NCI-H1694 (cell line): ENCODE measurements at places on chromosomes 7 and 10.

GRCh38 chr7:50808282-50808888 is 25.7 kb upstream of the GRB10 start:
- no peak for DNase-seq

DNA sequence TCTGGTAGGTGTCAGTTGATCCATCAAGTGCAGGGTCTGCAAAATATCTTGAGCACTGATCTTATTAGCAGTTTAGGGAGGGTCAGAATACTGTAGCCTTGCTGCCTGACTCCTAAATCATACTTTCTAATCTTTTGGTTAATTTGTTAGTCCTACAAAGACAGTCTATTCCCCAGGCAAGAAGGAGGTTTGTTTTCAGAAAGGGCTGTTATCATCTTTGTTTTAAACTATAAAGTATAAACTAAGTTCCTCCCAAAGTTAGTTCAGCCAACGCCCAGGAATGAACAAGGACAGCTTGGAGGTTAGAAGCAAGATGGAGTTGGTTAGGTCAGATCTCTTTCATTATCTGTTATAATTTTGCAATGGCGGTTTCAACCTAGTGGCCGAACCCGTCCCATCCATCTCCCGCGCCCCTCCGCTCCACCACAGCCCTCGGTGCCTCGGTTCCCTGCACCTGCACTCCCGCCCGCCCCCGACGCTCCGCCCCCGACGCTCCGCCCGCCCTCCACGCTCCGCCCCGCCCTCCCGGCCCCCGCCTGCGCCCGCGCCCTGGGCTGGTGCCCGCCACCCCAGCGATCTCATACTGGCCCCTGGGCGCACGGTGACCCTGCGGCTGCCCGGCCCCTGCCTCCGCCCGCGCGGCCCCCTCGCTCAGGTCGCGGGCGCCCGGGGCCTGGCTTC is at the start of gene ADCK2:
ADCK2 (plus strand) TSS at position 564 of the 681 bp plus-strand sequence. CDS start 386 bp downstream, outside the sequence.
- DNase-seq = peak; percentile 18

- DNase-seq = no peak
Observed at GRCh38 chr7:33591490-33591889, 313.8 kb upstream of the BMPER start.

DNA sequence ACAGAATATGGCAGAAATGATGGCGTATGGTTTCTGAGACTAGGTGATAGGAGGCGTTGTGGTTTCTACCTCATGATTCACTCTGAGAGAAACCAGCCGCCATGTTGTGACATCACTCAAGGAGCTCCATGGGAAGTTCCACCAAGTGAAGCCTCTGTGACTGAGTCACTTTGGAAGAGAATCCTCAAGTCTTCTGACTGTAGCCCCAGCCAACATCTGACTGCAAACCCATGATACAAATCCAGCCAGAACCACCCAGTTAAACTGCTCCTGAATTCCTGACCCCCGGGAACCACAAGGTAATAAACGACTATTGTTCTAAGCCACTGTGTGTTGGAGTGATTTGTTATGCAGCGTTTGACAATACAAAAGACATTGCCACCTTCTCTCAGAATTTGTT is 91.1 kb upstream of the CARD11 start:
- DNase-seq = no peak

- DNase-seq = no peak
Observed at GRCh38 chr10:132538031-132538789, 623 bp downstream of the INPP5A start.

GRCh38 chr10:45450866-45451265 is 76.8 kb downstream of the ALOX5 start:
- DNase-seq = no peak

DNA sequence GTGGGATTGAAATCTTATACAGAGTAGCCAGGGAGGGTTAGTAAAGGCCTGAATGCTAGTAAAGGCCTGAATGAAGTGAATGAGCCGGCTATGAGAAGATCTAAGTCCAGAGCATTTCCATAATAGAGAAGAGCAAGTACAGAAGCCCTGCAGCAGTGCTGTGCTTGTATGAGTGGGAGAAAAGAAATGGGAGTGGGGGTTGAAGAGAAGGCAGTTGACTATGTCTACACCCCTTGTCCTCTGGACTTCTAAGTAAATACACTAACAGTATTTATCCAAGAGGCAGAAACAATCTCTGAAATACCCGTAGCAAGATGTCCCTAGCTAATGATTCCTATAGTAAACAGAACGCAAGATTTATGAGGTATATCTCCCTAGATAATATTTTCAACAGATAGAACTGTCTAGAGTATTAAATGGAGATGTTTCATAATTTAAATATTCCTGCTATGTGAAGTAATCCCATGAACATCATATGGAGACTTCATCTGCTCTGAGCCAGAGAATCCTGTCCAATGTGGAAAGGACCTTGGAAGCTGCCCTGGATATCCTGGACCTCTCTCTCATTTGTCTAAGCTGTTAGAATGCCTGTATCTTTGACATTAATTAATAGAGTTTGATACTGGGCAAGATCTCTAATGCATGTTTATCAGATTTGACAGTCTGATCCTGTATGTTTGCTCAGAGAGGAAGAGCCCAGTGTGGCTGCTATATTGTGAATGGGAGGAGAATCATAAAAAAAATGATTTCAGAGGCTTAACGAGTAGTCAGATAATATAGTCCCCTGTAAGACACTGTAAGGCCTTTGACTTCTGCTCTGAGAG is 171.6 kb downstream of the LRRN3 start:
- DNase-seq = no peak

- no peak for DNase-seq
Observed at GRCh38 chr7:23523486-23524075, 8.2 kb downstream of the TRA2A start.

- DNase-seq = no peak
Observed at GRCh38 chr10:114073395-114074186, 29.9 kb downstream of the ADRB1 start.

GRCh38 chr10:103013416-103013815 is 95.3 kb downstream of the CNNM2 start:
- DNase-seq = no peak

- DNase-seq = no peak
Observed at GRCh38 chr10:33073641-33074415, 115.8 kb upstream of the ITGB1 start.

DNA sequence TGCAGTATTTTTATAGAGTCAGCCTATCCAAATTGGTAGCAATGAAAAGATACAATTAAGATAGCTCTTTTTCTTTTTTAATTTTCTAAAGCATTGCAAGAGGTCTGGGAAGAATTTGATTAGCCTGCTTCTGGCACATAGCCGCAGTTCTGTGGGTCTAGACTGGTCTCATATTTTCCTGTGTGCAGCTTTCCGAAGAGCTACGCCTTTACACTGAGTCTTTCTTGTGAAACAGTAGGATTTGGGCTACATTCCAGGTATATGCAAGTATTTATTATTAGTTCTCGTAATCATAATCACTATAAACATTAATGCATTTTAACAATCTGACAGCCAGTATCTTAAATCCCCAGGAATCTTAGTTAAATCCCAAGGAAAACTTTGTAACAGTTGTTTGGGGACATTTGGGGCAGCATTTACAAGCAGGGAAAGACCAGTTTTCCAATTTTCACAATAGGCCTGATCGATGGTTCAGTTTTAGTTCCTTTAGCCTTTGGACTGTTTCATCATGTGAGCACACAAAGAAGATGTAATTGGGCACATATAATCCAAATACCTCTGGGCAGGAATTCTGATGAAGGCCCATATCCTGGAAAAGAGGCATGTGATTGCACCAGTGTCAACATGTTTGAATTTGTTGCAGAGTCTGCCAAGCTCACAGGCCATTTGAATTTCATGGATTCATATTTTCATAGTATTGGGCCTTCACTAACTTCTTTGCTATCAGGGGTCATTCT is 287.3 kb downstream of the INHBA start:
- no peak for DNase-seq
